Renal pelvis (tissue), 12 donors: ENCODE measurements at places on chromosomes 16 and 17. TPM values are rescaled to one million over a fixed set of nuclear protein-coding genes. Genes with fewer than 3 reads are reported as not detected.

Gene HSD17B2
- polyA plus RNA-seq, result 11.0 TPM

Gene CDH1
- polyA plus RNA-seq, result 87.4 TPM

Gene NPIPA2
- polyA plus RNA-seq, result not detected

Gene MYO15A
- 4.8 TPM for polyA plus RNA-seq

GRCh38 chr16:84049403-84050060 lies 6.9 kb upstream of the SLC38A8 start:
- DNase-seq, result no peak

- DNase-seq, result no peak
These were observed 31.6 kb upstream of the ERN1 start for GRCh38 chr17:64161380-64162176.

- no peak for DNase-seq
These were observed 73.6 kb upstream of the HAS3 start for GRCh38 chr16:69031877-69032301.

- no peak for DNase-seq
These were observed 4.7 kb downstream of the VASN start for GRCh38 chr16:4376126-4376892.

- DNase-seq, result no peak
These were observed 30.0 kb downstream of the NSMCE1 start for GRCh38 chr16:27238591-27238990.

DNA sequence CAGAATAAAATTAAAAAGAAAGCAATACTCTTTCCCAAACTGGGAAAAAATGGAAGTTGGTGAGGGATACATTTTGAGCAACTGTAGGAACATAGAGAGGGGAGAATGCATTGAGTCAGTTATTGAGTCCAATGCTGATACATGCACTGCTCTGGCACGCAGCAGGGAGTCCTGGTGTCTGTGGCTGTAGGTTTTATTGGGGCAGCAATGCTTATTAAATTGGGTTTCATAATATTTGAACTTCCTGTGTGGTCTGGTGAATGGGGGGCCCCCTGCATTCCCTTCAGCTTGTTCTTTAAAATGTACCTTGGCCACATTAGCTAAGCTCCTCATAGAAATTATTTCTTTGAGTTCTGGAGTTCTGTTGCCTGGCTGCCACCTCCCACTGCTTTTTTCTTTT lies 125.2 kb upstream of the ELAC2 start:
- DNase-seq, result no peak

DNA sequence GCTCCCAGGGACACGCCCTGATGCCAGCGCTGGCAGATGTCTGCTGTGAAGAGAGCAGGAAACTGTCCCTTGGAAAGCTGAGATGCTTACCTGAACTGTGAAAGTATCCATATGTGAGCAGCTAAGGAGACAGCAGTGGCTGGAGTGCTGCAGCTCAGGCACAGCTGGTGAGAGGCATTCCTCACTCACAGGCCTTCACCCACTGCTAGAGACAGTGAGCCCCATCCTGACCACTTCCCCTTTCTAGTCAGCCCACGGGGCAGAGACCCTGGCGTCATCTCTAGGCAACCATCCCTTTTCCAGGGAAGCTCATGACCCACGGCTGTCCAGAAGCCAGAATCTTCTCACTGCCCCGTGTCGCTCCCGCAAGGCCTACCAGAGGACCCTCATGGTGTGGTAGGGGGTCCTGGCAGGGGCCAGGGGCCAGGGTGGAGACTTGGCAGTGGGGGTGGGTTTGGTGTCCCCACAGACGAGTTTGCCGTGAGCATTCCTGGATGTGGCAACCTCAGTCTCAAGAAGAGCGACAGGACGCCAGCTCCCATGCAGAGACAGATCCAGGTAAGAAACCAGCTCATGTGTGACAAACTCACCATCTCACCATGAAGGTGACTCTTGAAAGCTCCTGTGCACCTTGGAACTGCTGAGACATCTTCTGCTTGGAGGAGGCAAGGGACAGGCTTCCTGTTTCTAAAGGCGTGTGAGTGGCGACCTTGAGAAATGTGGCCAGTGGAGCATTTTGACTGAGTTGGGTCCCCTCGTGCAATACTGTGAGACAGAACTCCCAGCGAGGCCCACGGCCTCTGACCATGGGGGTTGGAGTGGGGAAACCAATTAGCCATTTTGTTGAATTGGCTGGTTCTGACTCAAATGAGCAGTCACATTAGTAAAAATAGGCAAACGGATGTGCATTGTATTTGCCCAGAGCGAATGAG lies at the start of gene SCIMP:
Gene SCIMP (minus strand): TSS at position 216 of the 932 bp plus-strand sequence. CDS start 105 bp downstream, at position 111.
- no peak for DNase-seq
